ENCODE measurements at places on chromosomes 13 and 19.

DNA sequence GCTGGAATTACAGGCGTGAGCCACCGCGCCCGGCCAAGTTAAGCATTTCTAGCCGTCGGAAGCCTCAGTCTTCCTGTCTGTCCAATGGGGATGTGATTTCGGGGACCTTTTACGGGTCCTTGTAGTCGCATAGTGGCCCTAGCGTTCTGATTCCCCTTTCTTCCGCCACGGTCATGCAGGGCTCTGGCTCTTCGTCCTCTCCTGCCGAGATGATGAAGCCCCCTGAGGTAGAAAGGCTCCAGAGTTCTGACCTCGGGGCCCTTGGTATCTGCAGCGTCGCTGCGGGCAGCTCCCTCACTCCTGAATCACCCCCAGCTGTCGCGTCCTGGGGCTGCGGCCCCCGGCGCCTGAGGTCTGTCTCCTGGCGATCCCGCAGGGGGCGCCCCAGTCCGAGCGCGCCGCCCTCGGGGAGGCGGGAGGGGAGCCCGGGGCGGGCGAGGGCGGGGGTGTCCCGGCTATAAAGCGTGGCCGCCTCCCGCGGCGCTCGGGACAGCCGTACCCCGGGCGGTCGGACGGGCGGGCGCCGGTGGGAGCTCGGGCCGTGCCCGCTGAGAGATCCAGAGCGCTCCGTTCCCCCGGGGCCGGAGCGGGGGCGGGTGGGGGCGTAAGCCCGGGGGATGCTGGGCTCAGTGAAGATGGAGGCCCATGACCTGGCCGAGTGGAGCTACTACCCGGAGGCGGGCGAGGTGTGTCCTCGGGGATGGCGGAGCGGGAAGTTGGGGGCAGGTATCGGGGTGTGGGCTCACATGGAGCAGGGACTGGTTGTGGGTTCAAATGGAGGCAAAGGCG lies at the start of gene FOXA3:
Gene FOXA3, plus strand, starts transcription at position 487 of the 789 bp plus-strand sequence. Its CDS starts 131 bp downstream, at position 618.
- H3K27ac ChIP-seq, result no peak within 1 kb of the TSS
- peaks cover 16% of the 10 kb centered on the region for H3K4me1 ChIP-seq
- DNase-seq, result no peak
- H3K36me3 ChIP-seq, result peaks cover 4% of the 10 kb centered on the region

DNA sequence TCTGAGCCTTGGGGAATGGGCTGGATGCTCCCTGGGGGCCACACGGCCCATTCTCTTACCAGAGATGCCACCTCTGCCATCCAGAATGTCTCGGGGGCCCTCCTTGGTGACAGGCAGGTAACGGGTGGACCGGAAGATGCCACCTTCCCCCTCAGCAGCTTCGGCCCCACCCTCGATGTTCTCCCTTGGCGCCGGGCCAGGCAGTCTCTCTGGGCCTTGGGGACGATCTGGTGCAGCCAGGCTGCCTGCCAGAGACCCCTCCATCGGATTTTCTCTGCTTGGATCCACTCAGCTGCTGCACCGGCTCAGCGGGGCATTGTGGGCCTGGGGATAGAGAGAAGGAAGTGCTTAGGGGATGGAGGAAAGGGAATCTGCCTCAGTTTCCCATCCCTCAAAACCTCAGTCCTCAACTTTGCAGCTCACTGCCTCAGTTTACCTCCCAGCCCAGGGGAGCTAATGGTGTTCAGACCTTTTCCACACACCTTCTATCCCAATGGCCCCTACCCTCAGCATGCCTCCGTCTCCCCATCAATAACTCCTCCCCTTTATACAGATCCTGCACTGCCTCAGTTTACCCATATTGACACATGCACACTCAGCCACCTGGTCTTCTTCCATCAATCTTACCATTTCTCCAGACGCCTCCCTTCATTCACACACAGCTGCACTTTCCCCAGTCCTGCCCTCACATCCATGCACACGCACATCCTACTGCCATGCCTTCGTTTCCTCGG lies 1.5 kb downstream of the WIZ start:
- peaks cover 14% of the 10 kb centered on the region for H3K4me1 ChIP-seq
- no peak overlapping the region for H3K27ac ChIP-seq
- DNase-seq, result no peak
- H3K4me3 ChIP-seq, result no peak overlapping the region
- H3K27me3 ChIP-seq, result no peaks in the 10 kb centered on the region

GRCh38 chr13:65965501-65965900 lies 1264.6 kb downstream of the PCDH9 start:
- no peaks in the 10 kb centered on the region for H3K36me3 ChIP-seq
- H3K27ac ChIP-seq, result no peak overlapping the region
- no peak for DNase-seq
- no peaks in the 10 kb centered on the region for H3K27me3 ChIP-seq
- no peaks in the 10 kb centered on the region for H3K4me1 ChIP-seq
- H3K4me3 ChIP-seq, result no peak overlapping the region

DNA sequence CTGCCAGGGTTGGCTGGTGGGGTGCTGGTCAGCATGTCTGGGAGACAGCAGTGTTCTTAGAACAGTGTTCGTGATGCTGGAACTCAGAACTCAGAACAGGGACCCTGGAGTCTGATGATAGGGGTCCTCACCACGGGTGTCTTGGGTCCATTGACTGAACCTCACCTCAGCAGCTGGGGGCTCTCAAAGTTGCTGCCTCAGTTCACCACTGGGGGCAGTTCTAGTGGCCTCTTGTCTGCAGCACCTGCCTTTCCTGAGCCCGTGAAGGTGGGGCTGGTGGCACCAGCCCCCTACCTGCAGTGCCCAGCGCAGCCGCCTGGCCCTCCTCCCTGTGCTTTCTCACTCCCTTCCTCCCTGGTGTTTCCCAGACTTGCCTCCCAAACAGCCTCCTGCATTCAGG lies 28.5 kb downstream of the SAFB start:
- H3K36me3 ChIP-seq, result peaks cover 87% of the 10 kb centered on the region
- H3K4me3 ChIP-seq, result no peak overlapping the region
- no peak for DNase-seq
- H3K27me3 ChIP-seq, result no peaks in the 10 kb centered on the region
- no peaks in the 10 kb centered on the region for H3K4me1 ChIP-seq

DNA sequence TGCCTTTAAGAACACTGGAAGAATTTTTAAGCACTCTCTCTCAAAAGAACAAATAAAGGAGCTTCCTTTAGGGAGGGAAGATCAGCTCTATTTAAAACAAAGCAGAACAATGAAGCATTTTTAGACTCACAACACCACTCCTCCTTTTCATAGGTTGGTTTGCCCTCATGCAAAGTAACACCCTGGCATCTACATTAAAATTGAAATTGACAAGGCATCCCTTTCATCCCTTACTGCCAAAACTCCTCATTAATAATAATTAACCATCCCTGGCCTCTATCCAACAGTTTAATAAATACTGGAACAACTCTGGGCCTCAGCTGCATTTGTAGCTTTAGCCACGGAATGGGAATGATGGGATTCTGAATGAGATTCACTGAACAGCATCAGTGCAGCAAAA lies 929.1 kb downstream of the PCDH9 start:
- no peak for DNase-seq
- no peaks in the 10 kb centered on the region for H3K36me3 ChIP-seq
- H3K27me3 ChIP-seq, result no peaks in the 10 kb centered on the region

- H3K27ac ChIP-seq, result no peak overlapping the region
- H3K4me3 ChIP-seq, result no peak overlapping the region
- H3K4me1 ChIP-seq, result no peaks in the 10 kb centered on the region
- H3K27me3 ChIP-seq, result no peaks in the 10 kb centered on the region
- DNase-seq, result no peak
Measured at GRCh38 chr13:113049521-113049941, 56.1 kb upstream of the F7 start.

GRCh38 chr19:2987797-2988196 lies 10.4 kb downstream of the TLE6 start:
- H3K27ac ChIP-seq, result no peak overlapping the region
- H3K36me3 ChIP-seq, result no peaks in the 10 kb centered on the region
- no peaks in the 10 kb centered on the region for H3K27me3 ChIP-seq

- no peak overlapping the region for H3K4me3 ChIP-seq
- H3K4me1 ChIP-seq, result no peaks in the 10 kb centered on the region
- no peaks in the 10 kb centered on the region for H3K36me3 ChIP-seq
Measured at GRCh38 chr13:46087481-46087880, 17.4 kb downstream of the CPB2 start.

DNA sequence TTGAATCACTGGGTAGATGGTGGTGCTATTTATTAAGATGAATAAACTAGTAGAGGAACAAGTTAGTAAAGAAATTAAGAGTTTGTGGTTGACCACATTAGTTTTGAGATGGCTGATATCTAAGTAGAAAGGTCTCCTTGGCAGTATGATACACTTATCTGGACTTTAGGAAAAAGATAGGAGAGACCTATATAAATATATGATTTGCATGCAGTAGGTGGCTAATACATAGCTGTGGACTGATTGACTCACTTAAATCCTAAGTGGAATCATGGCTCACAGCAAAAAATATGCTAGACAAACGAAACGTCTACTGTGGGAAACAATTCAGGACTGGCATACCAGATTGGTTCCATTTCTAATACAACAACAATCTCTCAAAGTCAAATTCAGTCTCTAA lies 92.0 kb downstream of the CAB39L start:
- no peak overlapping the region for H3K4me3 ChIP-seq
- DNase-seq, result no peak
- no peak overlapping the region for H3K27ac ChIP-seq
- peaks cover 3% of the 10 kb centered on the region for H3K4me1 ChIP-seq

- H3K36me3 ChIP-seq, result no peaks in the 10 kb centered on the region
- H3K27ac ChIP-seq, result no peak overlapping the region
- no peak overlapping the region for H3K4me3 ChIP-seq
- H3K4me1 ChIP-seq, result peaks cover 5% of the 10 kb centered on the region
Measured at GRCh38 chr19:46076951-46077814, 36.4 kb upstream of the IGFL4 start.

GRCh38 chr19:58520257-58520599 lies 618 bp upstream of the ZBTB45 start:
- no peaks in the 10 kb centered on the region for H3K27me3 ChIP-seq
- peaks cover 23% of the 10 kb centered on the region for H3K4me1 ChIP-seq
- no peak for DNase-seq
- H3K36me3 ChIP-seq, result peaks cover 15% of the 10 kb centered on the region
- peak overlapping the region; percentile 28 for H3K4me3 ChIP-seq

DNA sequence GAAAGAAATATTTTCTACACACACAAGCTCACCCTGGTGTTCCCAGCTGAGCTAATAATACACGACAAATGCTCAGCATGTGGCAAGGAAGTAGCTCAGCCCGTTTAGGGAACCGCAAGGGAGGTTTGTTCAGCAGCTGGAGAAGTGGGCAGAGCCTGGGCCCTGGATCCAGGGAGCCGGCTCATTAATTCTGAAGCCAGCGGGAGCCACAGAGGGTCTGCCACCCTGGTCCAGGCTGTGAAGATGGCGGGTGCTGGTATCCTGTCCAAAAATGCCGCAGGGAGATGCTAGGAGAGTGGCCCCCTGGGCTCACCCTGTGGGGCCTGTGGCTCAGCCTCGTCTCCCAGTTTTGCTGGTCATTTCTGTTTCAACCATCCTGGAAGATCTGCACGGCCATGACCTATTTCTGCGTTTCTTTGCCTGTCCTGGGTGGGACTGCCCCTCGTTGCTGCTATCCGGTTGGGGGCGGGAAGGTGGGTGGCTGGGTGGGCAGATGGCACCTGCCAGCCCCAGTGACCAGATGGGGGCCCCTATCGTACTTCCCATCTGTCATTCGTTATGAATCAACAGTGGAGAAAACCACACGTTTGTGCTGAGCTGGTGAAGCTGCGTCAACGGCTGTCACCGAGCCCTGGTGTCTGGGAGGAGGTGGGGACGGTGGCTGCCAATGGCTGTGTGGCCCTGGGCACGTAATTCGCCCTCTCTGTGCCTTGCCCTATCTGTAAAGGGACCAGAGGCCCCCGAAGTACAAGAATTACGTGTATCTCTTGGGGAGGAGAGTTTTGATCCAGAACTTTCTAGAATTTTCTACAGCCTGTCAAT lies 2.7 kb upstream of the GNA15 start:
- H3K27me3 ChIP-seq, result no peaks in the 10 kb centered on the region
- H3K4me3 ChIP-seq, result no peak overlapping the region
- DNase-seq, result no peak
- H3K27ac ChIP-seq, result no peak overlapping the region
- H3K36me3 ChIP-seq, result no peaks in the 10 kb centered on the region
- no peaks in the 10 kb centered on the region for H3K4me1 ChIP-seq

DNA sequence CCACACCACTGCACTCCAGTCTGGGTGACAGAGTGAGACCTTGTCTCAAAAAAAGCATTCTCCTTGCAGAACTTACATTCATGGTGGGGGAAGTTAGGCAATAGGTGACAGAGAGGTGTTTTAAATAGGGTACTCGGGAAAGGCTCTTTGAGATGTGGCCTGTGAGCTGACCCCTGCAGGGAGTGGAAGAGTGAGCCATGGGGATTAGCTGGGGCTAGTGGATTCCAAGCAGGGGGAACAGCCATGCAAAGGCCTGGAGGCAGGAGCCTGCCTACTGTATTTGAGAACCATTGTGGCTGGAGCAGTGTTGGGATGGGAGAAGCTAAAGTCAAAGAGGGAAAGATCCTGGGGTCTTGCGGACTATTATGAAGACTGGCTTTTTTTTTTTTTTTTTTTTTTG lies 3.9 kb upstream of the DMKN start:
- DNase-seq, result no peak
- peaks cover 7% of the 10 kb centered on the region for H3K4me1 ChIP-seq
- no peaks in the 10 kb centered on the region for H3K36me3 ChIP-seq
- H3K27ac ChIP-seq, result no peak overlapping the region
- no peak overlapping the region for H3K4me3 ChIP-seq
- H3K27me3 ChIP-seq, result no peaks in the 10 kb centered on the region
